NCI-H510A treated with DMSO at 0.1 percent for 48 hours (cell line): ENCODE measurements at places on chromosomes 6 and 20.

- no peak for DNase-seq
These were observed 14.3 kb upstream of the RAB5IF start for GRCh38 chr20:36591281-36591680.

DNA sequence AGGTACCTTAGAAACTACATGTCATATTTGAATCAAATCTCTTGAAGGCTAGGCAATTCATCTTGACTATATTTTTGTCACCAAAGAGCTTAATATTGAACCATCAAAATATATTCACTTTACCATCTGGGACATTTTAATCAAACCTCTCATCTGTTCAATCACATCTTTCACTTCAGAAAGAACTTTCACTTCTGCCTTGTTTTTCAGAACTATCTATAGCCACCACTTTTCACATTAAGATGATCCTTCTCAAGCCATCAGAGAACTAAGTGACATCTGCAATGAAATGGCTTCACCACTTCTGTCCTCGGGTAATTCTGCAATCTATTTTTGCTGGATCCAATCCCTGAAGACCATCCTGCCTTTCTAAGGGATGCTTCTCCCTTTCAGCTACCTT, 57.8 kb downstream of the OR2B2 start:
- no peak for DNase-seq

DNA sequence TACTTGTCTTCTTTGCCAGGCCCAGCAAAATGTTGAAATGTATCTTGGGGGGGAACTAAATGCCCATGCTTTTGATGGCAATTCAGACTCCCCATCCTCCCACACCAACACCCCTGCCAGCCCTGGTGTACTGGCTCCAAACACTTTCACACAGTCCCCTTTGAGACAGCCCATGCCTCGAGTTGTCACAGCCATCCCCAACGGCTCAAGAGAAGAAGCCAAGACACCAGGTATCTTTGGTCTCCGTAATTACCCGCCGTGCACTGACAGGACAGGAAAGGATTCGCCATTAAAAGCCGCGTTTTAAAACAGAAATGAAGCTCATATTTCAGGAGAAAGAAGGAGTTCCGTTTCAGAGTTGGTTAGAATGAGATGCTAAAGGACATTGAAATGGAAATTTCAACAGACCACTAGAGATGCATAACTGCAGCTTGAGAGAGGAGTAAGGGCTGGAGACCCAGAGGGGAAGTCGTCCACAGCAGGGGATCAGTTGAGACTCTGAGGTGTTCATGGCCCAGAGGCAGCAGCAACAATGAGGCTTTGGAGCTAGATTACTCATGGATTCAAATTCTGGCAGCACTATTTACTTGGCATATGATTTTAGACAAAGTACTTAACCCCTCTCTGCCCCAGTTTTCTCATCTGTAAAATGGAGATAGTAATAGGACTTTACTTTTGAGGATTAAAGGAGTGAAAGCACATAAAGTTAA, 63.5 kb upstream of the ADGRF1 start:
- no peak for DNase-seq

DNA sequence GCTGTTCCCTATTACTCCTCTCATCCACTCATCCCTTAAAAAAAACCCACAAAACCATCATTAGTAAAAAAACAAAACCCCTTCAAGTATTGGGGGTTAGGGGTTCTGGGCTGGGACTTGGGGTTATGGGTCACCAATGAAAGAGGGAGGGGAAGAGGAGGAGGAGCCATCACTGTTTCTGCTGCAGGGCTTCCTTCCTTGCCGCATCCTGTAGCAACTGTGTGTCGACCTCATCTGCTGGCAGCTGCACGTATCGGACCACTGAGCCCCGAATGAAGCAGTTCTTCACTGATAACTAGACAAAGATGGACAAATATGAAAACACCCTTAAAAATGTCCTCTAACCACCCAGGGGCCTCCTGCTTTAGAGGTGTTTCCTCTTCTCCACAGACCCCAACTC, 2.0 kb upstream of the VARS1 start:
- DNase-seq: no peak

GRCh38 chr6:10531503-10531902, 10.4 kb downstream of the GCNT2 start:
- DNase-seq: no peak

DNA sequence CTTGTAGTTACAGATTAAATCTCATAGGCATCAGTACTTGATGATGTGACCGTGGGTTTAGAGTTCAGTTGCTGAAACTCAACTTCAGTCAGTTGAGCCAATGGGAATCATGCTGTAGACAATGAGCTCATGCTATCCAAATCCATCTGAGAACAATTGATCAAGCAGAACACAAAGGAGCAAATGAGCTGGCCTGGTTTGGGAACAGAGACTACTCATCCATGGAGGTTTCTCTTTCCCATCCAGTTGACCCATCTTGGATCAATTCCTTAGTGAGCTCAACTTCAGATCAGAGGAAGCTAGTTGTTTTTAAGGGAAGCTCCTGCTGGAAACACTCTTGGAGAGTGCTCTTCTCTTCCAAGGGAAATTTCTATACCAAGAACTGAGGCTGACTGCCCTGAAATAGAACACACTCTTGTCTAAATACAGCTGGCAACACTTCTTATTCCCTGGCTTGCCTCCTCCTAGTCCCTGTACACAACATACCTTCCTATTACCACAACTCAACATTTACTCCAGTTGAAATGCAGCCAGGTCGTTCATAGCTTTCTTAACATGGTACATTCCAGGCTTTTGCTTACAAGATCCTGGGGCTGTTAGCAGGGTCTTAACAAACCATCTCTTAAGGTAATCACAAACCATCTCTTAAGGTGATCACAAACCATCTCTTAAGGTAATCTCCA, 203.9 kb upstream of the PRDM1 start:
- DNase-seq: no peak

- DNase-seq: no peak
These were observed 353.3 kb downstream of the HACE1 start for GRCh38 chr6:104506429-104506828.

GRCh38 chr6:156905801-156906200, 128.6 kb downstream of the ARID1B start:
- DNase-seq: no peak

DNA sequence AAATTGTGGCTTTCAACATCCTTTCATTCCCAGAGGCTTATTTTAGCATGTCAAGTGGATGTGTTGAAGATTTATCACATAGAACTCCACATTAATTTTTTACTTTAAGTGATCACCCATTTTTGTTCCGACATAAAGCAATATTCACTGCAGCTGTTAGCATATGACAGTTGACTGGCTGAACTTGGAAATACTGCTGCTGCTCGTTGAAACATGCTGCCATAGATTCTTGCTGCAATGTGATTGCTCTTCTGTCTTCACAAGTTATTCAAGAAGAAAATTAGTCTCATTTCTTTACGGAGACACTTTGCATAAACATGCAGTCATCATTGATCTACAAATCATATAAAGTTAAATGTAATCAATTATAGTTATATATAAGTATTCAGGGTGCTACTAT, 248.4 kb downstream of the SAMD5 start:
- DNase-seq: no peak

DNA sequence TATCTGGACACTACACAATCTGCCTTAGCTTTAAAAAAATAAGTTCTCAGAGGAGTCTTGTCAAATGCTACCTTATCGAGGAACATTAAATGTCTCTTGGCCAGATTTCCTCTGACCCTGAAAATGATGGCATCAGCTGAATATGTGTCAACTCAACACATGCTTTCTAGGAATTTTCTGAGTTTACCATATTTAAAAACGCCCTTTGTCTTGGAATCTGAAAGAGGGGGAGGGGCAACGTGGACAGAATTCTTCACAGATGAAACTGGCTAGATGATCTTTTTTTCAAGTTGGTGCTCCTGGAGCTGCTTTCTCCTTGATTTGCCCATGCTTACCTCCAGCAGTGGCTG, 5.1 kb downstream of the SOX4 start:
- no peak for DNase-seq

DNA sequence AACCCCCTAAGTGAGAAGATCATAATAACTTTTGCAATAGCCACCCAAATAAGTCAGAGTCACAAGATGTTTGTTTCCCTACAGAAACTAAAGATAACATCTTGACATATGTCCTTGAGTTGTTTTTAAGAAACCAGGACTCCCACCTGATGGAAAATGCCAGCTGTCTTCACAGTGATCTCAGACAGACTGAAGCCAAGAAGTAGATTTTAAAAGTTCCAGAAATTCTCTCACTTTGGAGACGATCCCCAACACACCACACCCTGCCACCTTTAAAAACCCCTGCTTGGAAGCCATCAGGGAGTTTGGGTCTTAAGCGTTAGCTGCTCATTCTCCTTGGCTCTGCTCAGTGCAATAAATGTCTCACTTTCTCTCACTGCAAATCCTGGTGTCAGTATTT, 63.0 kb downstream of the GPR6 start:
- DNase-seq: no peak
